Stimulated activated CD4-positive, alpha-beta T cell treated with anti-CD3 and anti-CD28 coated beads, Interleukin-1b, Interleukin-23, amount 100 ng/mL, for 24 hours (primary cell): ENCODE measurements at places on chromosomes 2 and 18.
A peak's percentile ranks its signal among the peaks of the same experiment; 100 is the strongest.

GRCh38 chr2:112626604-112627059 is 19.1 kb upstream of the SLC20A1 start:
- peak; percentile 42 for DNase-seq

- DNase-seq = no peak
Measured at GRCh38 chr18:13211534-13211933, 7.0 kb upstream of the LDLRAD4 start.

GRCh38 chr18:79956276-79956675 is 4.8 kb upstream of the SLC66A2 start:
- DNase-seq = no peak

- DNase-seq = no peak
Measured at GRCh38 chr18:37483984-37484819, 81.4 kb downstream of the CELF4 start.

DNA sequence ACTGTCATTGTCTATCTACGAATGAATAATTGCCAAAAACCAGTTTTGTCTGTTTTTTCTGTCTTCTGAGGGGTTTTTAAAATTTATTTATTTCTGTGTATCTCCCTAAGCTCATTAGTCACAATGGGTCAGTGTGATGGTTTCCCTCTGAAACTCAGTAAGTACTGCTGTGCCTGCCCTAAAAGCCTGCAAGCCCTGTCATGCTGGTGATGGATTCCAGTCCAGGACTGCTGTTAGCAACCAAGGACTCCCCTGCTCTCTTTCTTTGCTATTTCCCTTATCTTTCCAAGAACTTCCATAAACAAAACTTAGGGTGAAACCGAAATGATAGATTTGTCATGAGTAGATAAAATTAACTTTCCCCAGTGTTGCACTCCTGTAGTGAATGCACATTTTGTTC is 11.8 kb upstream of the DSG2 start:
- DNase-seq = no peak

GRCh38 chr18:6928359-6928758 is 189.2 kb downstream of the LAMA1 start:
- no peak for DNase-seq

GRCh38 chr2:238269741-238270140 is 18.7 kb downstream of the PER2 start:
- DNase-seq = no peak

GRCh38 chr2:37992601-37993000 is 67.5 kb downstream of the RMDN2 start:
- no peak for DNase-seq

- DNase-seq = no peak
Measured at GRCh38 chr18:57146956-57147636, at the start of gene BOD1L2. Gene BOD1L2 (plus strand): TSS chr18:57147087. CDS start chr18:57147313, 226 bp downstream.

GRCh38 chr2:207734636-207735512 is 23.4 kb downstream of the CCNYL1 start:
- DNase-seq = no peak

GRCh38 chr2:25380023-25380422 is 38.3 kb upstream of the DNMT3A start:
- no peak for DNase-seq

DNA sequence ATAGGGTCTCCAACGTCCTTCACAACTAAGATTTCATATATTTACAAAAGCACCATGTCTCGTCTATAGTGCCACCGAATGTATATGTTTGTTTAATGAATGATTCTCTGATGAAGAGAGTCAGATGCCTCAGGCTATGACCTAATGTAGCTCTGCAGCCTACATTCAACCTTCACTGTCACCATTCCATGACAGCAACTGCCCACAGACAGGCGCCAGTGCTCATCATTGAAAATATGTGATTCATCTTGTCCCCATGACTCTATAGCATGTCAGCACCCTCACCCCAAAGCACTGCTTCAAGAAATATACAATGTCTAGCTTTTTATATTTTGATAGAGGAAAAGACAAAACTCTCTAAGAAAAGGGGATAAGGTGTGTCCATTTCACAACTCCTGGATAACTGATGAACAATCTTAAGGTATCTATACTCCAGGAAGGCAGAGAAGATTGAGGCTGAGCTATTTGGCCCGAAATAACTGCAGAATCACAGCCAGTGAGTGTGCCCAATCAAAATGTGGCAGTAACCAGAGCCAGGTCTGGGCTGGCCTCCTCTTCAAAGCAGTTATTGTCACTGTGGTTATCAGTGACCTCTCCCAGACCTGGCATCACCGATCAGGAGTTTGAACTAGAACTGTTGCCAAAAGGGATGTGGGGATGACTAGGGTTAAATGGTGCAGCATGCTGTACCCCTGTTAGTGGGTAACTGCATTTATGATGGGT is 246.6 kb downstream of the SETBP1 start:
- DNase-seq = no peak
